Lung (tissue), 17 donors: ENCODE measurements at places on chromosomes 12 and 14. TPM values are rescaled to one million over a fixed set of nuclear protein-coding genes. Genes with fewer than 3 reads are reported as not detected.

- DNase-seq: no peak
Measured at GRCh38 chr12:11716794-11717518, 67.5 kb downstream of the ETV6 start.

DNA sequence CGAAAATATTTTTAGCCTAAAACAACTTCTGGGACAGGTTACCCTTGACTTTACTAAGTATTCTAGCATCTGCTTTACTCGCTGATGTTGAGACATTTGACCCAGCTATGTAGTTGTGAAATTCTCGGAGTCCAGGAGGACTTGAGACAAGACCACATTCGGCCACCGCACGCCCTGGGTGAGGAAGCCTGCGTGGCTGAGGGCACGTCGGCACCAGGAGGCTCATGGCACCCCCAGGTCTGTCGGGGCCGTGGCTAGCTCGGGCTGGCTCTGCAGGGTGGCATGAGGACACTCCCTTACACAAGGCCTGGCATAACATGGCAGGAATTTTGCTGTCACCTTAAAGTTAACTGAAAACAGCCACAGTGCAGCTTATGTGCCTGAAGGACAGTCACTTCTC, 58.1 kb upstream of the MMP17 start:
- no peak for DNase-seq

- DNase-seq: no peak
Measured at GRCh38 chr12:21825886-21826617, 51.5 kb upstream of the KCNJ8 start.

- DNase-seq: peak; percentile 66
Measured at GRCh38 chr14:64637735-64638473, 66.3 kb upstream of the PLEKHG3 start.

- DNase-seq: no peak
Measured at GRCh38 chr12:96368687-96369086, 31.6 kb downstream of the CDK17 start.

The RNFT2 gene
- 2.5 TPM for polyA plus RNA-seq

The DPPA3 gene
- not detected for polyA plus RNA-seq
